Stimulated activated CD4-positive, alpha-beta T cell treated with anti-CD3 and anti-CD28 coated beads, Interleukin-1b, Interleukin-23, amount 100 ng/mL, for 24 hours (primary cell): ENCODE measurements at places on chromosomes 12 and 14.

- DNase-seq = no peak
Observed at GRCh38 chr12:11133816-11134215, 628 bp downstream of the TAS2R30 start.

DNA sequence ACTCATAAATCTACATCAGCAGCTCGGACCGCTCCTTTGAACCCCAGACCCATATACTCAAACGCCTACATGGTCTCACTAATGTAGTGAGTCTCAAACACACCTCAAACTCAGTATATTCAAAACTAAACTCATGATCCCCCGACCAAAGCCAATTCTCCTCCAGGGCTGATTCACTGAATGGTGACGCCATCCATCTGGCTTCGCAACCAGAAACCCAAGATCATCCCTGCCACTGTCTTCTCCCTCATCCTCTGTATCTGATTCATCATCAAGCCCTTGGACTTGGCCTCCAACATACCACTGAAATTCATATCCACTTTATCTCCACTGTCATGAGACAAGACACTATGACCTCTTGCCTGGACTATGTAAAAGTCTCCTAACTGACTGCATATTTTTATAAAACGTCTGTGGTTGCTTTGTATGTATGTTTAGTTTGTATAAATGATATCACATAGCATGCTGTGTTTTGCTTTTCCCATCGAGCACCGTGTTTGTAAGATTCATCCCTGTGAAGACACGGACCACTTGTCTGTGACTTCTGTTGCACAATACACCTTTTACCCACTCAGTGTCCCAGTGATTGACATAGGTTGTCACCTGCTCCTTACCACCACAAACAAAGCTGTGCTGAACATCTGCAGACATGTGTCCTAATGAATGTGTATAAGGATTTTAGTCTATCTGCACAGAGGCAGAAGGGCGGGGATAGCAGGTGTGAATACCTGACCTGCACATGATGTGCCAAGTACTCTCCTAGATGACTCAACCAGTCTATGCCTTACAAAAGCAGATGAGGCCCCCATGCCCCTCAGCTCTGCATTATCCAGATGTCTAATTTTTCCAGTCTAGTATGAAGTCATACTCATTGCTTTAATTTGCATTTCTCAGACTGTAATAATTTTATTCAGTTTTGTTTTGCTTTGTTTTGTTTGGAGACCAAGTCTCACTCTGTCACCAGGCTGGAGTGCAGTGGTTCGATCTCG is 76.9 kb downstream of the VWF start:
- no peak for DNase-seq

GRCh38 chr12:111304642-111305071 is 64.2 kb downstream of the PHETA1 start:
- no peak for DNase-seq

DNA sequence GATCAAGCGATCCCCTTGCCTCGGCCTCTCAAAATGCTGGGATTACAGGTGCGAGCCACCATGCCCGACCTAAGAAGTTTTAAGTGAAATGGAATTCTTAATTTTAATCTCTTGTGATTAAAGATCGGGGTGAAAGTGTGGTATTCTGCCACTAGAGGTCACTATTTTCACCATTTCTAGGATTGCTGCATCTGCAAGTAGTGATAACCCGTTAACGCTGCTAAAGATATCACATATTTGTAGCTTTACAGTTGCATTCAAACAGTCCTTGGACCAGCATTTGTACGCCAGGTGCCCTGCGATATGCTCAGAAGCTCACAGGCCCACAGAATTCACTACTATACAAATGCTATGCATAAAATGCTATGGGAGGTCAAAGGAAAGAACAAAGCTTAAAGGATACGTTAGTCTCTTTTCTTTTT is 19.3 kb downstream of the CCDC62 start:
- no peak for DNase-seq

GRCh38 chr14:64438181-64438841 is 27.0 kb upstream of the AKAP5 start:
- DNase-seq = no peak

DNA sequence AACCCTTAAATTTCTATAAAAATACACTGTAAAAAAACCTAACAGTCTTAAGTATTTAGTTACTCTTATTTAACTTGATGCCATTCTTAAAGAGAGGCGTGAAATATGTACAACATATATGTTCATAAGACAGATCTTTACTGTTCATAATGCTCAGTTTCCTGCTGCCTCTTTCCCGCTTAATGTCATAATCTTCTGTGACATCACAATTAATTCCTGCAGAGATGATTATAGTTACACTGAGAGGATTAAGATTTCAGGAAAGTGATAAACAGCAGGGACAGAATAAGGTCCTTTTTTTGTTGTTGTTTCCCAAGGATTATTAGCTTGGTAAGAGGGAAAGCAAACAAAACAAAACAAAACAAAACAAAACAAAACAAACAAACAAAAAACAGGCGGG is 801.4 kb downstream of the FLRT2 start:
- no peak for DNase-seq

- DNase-seq = no peak
Observed at GRCh38 chr14:94581127-94581999, at the start of gene SERPINA5. TSS of gene SERPINA5 (plus strand) at chr14:94581426. CDS start at chr14:94587363, 5,937 bp downstream.
